IPS-NIHi11 (cell line): ENCODE measurements at places on chromosomes 7 and 10.

DNA sequence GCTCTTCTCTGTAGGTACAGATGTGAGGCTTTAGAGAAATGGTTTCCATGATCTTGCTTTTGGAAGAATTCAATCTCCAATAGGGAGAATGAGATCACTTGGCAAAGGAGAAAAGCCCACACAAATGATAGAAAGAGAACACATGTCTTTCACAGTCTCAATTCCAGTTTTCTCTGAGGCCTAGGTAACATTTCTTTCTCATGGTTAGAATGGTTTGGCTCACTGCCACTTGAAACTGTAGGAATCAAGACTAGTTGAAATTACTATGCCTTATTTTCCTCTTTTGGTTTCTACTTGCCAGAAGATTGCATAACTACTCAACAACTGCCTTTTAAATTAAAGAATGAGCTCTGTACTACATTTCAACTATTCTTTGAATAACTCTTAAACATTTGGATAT lies 276.5 kb upstream of the TEX47 start:
- DNase-seq, result no peak

DNA sequence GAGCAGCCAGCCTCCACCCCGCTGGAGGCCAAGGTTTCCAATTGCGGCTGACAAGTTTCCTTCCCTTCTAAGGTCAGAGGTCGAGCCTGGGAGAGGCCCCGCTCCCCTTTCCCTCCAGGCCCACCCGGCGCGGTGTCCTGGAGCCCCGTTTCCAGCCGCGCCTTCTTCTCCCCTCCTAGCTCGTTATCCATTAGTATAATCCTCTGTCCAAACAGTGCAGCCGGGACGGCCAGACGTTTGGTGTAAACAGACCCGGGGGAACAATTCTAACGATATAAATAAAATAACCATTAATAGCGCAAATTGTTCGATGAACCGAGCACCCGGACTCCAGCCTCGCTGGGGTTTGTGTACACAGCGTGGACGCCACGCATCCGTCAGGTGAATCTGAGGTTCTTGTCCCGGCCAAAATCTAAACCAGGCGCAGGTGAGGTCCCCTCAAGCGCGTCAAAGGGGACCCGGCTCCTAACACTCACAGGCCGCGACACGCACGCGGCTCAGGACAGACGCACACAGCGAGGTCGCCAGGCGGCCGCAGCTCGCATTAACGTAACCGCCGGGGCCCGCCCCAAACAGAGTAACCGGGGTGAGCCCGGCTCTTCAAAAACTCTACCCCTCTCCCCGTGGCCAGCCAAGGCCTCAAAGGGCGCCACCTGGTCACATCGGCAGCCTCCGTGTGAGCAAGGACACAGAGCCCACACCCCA lies 10.8 kb upstream of the NKX2-3 start:
- no peak for DNase-seq

DNA sequence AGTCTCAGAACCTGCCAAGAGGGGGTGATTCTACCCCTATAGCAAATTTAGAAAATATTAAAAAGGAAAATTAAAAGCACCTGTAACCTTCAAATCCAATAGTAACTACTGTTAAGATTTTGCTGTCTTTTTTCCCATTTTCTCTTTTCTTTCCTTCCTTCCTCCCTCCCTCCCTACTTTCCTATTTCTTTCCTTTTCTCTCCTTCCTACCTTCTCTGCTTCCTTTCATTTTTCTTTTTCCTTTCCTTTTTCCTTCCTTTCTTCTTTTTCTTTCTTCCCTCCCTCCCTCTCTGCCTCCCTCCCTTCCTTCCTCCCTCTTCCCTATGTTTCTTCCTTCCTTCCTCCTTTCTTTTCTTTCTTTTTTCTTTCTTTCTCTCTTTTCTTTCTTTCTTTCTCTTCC lies 120.2 kb upstream of the KCTD7 start:
- no peak for DNase-seq

DNA sequence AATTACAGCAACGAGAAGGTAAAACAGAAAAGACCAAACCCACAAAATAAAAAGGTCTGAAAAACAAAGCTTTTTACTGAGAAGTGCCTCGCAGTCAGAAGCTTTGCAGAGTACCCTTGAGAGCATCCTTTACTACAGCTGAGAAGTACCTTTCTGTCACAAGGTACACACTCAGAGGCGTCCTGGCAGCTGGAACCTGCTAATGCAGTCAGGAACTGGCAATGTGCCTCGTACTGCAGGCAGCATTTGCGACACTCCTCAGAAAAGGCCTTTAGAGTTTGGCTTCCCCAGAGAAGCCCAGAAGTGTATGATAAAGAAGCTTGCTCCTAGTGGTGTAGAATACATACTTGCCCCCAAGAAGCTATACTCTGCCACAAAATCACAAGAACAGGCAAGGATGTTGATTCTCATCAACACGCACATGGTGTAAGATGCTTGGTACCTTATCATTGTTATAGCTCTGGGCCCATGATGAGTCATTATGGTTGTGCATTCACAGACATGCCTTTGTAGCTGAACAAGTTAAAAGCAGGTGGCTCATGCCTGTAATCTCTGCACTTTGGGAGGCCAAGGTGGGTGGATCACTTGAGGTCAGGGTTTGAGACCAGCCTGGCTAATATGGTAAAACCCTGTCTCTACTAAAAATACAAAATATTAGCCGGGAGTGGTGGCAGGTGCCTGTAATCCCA lies 2.0 kb upstream of the GTPBP4 start:
- DNase-seq, result no peak
